ENCODE measurements at places on chromosomes 11 and 22.
A peak's percentile ranks its signal among the peaks of the same experiment; 100 is the strongest.

- DNase-seq, result no peak
Observed at GRCh38 chr11:134794192-134794591, 382.1 kb upstream of the B3GAT1 start.

- no peak for DNase-seq
Observed at GRCh38 chr22:19218541-19219233, 40.2 kb upstream of the SLC25A1 start.

DNA sequence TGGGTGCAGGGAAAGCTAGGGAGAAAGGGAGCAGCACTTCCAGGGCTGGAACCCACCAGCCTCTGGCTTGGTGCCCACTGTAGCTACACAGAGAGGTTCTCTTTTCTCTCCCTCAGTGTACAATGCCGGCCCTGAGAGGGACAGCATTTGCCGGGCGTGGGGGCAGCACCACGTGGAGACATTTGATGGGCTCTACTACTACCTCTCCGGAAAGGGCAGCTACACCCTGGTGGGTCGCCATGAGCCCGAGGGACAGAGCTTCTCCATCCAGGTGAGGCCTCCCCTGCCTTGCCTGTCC lies 6.1 kb downstream of the OTOG start:
- DNase-seq, result no peak

DNA sequence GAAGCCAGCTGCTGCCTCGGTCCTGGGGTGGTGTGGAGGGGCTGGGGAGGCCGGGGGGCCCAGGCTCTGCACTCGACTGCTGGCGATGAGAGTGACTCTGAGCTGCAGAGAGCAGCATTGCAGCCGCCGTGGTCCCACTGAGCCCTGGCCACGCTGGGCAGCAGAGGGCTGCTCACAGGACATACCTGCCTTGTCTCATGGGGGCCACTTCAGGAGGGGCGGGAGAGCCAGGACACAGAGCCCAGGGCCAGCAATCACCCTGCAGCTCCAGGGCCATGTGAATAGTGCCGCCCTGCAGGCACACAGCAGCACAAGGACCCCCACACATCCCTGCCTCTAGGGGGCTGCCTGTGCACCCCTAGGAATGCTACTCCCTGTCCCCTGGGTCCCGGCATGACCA lies 147.0 kb downstream of the CRYBB2 start:
- no peak for DNase-seq

- DNase-seq, result no peak
Observed at GRCh38 chr11:62577046-62577714, 3.5 kb upstream of the EEF1G start.

DNA sequence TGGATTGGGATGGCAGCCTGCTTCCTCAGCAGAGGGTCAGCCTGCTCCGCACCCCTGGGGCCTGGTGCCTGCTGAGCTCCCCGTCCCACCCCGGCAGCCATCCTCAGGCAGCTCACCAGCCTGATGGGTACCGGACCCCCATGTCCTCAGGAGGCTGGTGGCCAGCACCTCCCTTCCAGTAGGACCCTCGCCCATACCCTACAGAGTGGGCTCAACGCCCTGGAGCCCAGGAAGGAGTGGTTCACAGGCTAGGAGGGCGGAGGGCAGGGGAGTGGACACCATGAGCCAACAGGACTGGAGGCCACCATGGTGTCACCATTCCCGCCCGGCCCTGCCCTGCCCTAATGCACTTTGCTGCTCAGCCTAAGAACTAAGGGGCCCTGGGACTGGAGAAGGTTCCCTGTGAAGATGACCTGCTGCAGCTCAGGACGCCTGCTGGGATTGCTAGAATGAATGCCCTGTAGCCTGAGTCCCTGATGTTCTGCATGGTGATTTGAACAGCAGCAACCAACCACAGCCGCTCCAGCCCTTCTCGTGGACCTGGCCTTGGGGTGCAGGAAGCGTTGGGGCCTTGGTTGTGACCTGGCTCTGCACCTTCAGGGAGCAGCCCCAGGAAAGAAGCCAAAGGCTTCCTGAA lies 1080.8 kb downstream of the BRD1 start:
- no peak for DNase-seq

GRCh38 chr11:31617246-31617645 lies 107.7 kb downstream of the ELP4 start:
- no peak for DNase-seq

GRCh38 chr11:80473562-80473961 lies 1032.7 kb upstream of the TENM4 start:
- no peak for DNase-seq

GRCh38 chr11:96101146-96101545 lies 177.2 kb upstream of the MTMR2 start:
- DNase-seq, result no peak

- DNase-seq, result peak; percentile 60
Observed at GRCh38 chr11:46120346-46121300, 631 bp downstream of the PHF21A start.

GRCh38 chr11:44983786-44984185 lies 33.1 kb upstream of the TP53I11 start:
- no peak for DNase-seq

DNA sequence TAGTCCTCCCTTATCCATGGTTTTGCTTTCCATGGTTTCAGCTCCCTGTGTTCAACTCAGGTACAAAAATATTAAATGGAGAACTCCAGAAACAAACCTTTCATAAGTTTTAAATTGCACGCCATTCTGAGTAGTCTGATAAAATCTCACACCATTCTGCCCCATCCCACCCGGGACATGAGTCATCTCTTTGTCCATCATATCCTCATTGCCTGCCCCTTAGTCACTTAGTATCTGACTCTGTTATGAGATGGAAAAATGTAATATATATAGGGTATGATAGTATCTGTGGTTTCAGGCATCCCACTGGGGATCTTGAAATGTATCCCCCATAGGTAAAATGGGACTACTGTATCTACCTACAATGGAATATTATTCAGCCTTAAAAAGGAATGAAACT lies 35.5 kb upstream of the FGF3 start:
- no peak for DNase-seq

DNA sequence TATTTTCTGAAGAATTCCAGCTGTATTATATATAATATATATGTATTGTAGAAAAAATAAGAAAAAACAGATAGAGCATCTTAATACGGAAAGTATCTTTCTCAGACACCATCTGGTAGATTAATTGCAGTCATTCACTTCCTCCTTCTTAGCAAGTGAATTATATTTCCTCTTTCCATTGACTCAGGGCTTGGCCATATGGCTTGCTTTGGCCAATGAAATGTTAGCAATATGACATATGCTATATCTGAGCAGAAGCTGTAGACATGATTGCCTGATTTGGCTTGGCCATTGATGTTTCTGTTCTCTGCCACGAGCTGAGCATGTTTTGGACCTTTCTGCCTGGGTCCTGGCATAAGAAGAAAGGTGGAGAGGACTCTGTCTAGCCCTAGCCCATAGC lies 34.4 kb upstream of the ZBED5 start:
- DNase-seq, result no peak

GRCh38 chr22:49568751-49569285 lies 258.9 kb downstream of the BRD1 start:
- no peak for DNase-seq

GRCh38 chr11:10373929-10374328 lies 69.1 kb downstream of the ADM start:
- DNase-seq, result no peak

GRCh38 chr22:30094804-30095203 lies 14.5 kb downstream of the HORMAD2 start:
- DNase-seq, result no peak

GRCh38 chr22:44074337-44074984 lies 50.4 kb downstream of the PARVB start:
- peak; percentile 61 for DNase-seq

GRCh38 chr22:44543781-44544477 lies 45.9 kb upstream of the RTL6 start:
- DNase-seq, result no peak

GRCh38 chr11:86800960-86801272 lies 574 bp downstream of the PRSS23 start:
- DNase-seq, result no peak

- no peak for DNase-seq
Observed at GRCh38 chr11:92264350-92264749, 39.7 kb downstream of the FAT3 start.

DNA sequence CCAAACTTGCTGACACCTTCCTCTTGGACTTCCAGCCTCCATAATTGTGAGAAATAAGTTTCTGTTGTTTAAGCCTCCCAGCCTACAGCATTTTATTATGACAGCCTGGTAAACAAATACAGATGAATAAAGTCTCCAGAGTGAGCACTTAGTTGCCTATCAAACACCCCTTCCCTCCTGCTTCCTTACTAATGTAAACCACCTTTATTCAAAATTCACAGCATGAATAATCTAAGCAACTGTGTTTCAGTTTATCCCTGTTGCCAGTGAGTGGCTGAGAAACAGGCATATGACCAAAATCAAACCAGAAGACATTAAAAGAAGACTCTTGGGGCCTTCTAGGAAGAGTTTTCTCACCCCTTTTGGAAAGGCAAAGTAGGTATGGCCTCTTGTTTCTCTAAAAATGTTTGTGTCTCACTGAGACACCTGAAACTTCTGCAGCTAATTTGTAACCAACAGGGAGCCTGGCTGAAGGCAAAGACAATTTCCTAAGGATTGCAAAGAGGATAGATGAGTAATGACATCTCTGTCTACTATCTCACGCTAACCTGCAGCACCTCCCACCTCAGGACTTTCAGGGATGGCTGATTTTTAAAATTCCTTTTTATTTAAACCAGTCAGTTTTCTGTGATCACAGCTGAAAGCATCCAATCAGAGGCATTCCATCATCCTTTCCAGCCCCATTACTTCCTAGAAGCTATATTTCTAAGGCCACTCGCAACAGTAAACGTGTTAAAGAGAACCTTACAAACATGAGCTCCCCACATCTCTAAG lies 61.4 kb upstream of the LRRC55 start:
- DNase-seq, result no peak

All from hematopoietic multipotent progenitor cell treated with erythropoietin and hydrocortisone succinate and interleukin-3 and kit ligand, for 8 days (in vitro differentiated cells).